ENCODE measurements at places on chromosomes 1 and 21.

- DNase-seq: no peak
Observed at GRCh38 chr1:107943694-107944093, 21.3 kb downstream of the VAV3 start.

- no peak for DNase-seq
Observed at GRCh38 chr1:54651608-54652007, 10.0 kb downstream of the MROH7 start.

DNA sequence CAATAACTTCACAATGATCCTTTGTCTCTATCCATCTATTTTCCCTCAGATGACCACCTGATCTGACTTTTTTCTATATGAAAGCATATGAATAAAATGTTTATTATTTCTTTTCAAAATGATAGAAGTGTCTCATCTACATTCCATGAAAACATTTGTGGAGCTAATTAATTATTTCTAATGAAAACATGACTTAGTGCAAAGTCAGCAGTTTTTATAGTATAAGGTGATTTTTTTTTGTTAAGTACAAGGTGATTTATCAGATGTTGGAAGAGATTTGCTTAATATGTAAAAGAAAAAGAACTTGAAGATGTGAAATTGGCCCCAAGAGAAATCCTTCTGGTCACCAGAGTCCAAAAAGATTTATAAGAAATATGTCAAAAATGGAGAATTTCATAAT lies 43.5 kb downstream of the PDPN start:
- DNase-seq: no peak

GRCh38 chr21:21238629-21239400 lies 240.6 kb downstream of the NCAM2 start:
- DNase-seq: no peak

- DNase-seq: no peak
Observed at GRCh38 chr21:23217597-23217996, 2219.4 kb downstream of the NCAM2 start.

DNA sequence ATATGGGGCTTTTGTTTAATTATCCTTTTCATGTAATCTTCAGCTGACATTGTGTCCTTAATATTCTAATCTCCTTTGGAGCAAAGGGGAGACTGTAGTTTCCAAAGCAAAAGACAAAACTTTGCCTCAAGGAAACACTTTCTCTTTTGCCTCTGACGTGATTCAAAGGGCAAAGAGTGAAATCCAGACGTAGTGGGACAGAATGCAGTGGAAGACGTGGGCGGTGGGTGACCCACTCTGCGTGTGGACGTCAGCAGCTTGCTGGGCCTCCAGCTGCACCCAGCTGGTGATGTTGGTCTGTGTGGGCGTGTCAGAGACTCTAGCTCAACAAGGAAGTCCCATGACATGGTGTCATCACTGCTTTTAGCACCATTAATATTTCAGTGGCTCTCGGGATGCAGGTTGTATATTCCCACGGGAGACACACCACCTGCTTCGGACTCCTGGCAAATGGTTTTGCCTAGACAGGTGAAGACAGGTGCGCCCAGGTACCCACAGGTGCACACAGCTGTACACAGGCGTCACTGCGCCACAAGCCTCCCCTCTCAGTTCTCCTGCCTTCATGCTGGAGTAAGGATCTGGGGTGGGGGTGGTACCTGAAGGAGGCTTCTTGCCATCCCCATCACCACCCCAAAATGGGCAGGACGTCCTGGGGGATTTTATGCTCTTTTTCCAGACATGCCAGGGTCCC lies 292.1 kb upstream of the VAMP3 start:
- peak; percentile 99 for DNase-seq

DNA sequence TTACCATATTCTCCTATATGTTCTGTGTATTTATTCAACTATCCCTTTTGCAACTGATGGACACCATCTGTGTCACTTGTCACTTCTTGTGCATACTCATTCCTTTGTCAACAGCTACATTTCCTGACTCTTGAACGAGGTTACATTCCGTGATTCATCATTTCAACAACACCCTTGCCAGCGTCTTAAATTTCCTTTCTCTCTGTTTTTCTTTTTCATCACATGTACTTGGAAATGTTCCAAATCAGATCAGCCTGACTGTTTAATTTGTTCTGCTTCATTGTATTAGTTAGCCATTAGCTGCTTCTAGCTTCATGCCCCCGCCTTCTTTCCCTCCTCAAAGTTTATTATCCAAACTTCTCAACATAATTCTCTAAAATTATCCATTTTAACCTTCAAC lies 173.0 kb downstream of the ADGRL4 start:
- DNase-seq: no peak

DNA sequence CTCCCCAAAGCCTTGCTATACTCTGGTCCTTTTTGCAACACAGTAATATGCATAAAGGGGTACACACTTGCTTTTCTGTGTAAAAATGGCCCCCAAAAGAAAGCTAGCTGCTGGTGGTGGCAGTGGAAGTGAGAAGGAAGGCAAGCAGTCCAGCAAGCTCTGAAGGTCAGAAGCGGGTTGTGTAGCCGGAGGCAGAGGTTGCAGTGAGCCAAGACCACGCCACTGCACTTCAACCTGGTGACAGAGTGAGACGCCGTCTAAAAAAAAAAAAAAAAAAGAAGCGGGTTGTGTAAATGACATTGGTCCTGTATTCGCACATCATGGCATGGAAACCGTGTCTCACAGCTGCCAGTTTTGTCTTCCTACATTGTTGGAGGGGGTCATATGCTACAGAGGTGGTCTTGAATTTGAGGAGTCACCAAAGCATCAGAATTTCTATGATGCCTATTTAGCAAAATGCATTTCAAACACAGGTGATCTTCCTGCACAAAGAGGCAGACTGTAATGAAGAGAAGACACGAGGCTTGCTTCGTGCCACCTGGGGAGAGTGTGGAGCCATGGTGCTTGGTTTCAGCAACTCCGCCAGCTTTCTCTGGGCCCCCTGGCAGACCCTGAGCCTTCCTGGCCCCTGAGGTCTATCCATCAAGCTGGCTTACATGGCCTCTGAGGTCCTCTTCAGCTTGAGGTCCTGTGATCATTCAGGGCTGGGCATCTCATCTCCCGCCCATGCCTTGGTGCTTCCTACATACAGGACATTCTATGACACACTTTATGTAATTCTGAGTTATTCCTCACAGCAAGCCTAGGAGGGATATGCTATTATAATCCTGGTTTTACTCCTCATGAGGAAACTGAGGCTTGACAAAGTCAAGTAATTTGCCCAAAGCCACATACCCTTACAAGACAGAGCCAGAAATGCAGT lies 71.0 kb downstream of the TOMM20 start:
- no peak for DNase-seq

GRCh38 chr1:51514733-51515132 lies 4.3 kb downstream of the EPS15 start:
- no peak for DNase-seq

DNA sequence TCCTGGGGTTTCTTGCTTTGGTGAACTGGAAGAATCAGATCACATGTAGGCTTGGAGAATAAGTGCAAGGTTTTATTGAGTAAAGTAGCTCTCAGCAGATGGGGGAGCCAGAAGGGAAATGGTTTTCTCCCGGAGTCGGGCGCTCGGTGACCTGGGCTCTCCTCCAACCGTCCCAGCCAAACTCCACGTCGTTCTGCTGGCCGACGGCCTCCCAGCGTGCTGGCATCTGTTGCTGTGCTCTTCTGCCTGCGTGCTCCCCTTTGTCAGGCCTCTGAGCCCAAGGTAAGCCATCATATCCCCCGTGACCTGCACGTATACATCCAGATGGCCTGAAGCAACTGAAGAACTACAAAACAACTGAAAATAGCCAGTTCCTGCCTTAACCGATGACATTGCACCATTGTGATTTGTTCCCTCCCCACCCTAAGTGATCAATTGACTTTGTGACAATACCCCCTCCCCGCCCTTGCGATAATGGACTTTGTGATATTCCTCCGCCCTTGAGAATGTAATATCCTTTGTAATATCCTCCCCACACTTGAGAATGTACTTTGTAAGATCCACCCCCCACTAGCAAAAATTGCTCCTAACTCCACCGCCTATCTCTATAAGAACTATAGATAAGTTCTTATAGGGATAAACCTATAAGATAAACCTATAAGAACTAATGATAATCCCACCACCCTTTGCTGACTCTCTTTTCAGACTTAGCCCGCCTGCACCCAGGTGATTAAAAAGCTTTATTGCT lies 88.3 kb downstream of the SMYD3 start:
- no peak for DNase-seq

DNA sequence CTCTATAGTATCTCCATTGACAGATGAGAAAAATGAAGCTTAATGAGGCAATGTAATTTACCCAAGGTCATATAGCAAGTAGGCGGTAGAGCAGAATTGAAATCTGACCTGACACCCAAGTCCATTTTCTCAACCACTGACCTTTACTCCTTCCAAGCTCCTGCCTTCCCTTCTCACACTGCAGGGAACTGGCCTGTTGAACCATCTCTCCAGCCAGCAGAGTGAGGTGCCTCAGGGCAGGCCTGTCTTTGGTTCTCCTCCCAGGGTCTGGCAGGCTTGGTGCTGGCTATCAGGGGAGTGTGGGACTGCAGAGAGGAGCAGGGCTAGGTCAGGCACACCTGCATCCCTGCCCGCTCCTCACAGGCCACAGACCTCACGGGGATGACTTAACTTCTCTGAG lies 126.8 kb downstream of the BEND5 start:
- DNase-seq: no peak

- DNase-seq: peak; percentile 50
Observed at GRCh38 chr1:183163316-183163715, 22.7 kb upstream of the LAMC2 start.

DNA sequence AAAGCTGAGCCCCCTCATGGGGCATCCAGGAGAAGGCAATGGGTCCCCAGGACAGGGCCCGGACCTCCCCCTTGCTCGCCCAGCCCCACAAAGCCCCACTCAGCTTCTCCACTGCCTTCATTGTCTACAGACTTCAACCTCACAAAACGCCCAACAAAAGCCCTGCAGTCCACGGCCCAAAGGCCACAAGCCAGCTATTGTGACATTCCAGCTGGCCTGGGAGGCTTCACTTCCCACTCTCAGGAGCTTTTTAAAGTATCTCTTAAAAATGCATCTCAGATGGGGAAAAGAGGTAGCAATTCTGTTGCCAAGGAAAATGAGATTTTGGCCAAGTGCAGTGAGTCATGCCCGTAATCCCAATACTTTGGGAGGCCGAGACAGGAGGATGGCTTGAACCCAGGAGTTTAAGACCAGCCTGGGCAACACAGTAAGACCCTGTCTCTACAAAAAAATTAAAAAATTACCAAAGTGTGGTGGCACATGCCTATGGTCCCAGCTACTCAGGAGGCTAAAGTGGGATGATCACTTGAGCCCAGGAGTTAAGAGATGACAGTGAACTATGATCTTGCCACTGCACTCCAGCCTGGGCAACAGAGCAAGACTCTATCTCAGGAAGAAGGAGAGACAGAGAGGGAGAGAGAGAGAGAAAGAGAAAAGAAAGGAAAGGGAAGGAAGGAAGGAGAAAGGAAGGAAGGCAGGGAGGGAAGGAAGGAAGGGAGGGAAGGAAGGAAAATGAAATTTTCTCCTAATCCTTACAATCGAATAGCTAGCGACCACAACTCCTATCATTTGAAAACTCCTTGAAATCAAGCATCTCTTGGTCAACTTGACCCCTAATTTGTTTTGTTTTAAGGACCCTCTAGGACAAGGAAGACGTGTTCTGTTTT lies 31.4 kb upstream of the TARDBP start:
- no peak for DNase-seq

- no peak for DNase-seq
Observed at GRCh38 chr1:227170361-227171166, 147.7 kb downstream of the CDC42BPA start.

DNA sequence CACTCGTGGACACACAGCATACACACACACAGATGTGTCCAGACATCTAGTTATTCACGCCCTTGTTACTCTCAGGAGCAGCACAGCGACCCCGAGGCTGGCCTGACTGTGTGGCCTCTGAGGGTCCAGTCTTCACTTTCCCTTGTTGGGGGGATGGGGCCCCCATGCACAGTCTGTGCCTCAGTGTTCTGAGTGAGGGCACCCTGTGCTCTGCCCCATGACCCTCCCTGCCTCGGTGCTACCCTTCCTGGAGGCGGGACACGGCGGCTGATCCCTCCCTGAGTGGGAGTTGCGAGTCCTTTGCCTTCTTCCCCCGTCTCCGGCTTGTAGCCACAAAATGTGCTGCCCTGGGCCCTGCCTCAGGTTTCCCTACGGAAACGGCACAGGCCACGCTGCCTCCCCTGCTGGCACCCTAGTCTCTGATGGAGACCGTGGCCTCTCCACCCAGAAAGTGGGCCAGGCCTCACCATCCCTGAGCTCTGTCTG lies 8.6 kb downstream of the CSTB start:
- DNase-seq: no peak

DNA sequence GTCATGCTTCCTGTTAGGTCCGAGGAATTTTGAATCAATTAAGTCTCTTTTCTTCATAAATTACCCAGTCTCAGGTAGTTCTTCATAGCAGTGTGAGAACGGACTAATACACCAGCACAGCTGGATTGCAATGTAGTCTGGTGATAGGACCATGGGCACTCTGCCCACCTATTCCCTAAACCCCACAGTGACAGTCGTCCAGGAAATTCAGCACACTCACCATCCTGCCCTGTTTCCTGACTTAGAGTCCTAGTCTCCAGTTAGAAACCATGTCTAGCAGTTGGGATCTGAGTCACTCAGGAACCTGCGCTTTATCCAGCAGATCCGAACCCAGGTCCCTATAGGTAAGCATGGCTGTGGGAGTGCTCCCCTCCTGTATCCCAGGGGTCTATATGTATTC lies 149.3 kb upstream of the TNR start:
- DNase-seq: no peak
